ENCODE measurements at places on chromosomes 3 and 15. TPM values are rescaled to one million over a fixed set of nuclear protein-coding genes. Genes with fewer than 3 reads are reported as not detected.

DNA sequence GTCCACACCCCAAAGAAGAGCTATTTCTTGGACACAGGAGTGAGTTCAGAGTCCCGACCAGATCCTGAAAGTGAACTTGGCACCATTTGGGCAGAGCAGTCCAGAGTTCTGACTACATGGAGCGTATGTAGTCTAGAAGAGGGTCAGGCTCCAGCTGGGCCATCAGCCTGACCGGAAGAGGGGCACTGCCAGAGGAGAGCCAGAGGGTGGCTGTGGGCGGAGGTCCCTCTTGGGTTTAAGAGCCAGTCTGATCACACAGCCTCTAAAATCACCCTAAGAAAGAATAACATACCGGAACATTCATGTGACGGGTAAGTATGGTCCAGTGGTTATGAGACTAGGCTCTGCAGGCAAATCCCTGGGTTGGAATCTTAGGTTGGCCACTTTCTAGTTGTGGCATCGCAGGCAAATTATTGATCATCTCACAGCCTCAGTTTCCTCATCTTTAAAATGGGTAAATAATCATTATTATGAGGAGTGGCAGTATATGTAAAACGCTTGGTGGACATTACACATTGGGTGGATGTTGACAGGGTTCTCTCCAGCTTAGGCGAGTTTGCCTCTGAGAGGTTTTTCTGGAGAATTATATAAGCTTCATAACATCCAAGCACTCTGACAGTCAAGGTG is 2.1 kb upstream of the RAP2B start:
- no peak for DNase-seq

- no peak for DNase-seq
Observed at GRCh38 chr3:106302451-106303221, 433.8 kb upstream of the CBLB start.

DNA sequence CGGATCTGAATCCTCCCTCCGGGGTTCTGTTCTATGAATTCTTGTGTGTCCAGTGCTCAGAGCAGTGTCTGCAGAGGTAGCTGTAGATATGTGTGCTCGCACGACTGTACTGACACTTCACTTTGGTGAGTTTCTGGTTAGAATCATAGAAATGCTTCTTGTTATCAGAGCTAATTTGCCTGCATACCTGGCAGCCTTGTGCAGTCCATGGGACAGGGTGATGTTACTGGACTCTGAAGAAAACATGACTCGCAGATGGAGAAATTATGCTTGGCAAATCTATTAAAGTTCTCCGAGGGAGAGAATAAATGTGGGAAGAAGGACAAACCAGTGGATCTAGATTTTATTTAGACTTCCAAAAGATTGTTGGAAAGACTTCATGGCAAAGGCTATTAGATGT is 12.2 kb downstream of the CGNL1 start:
- DNase-seq, result no peak

DNA sequence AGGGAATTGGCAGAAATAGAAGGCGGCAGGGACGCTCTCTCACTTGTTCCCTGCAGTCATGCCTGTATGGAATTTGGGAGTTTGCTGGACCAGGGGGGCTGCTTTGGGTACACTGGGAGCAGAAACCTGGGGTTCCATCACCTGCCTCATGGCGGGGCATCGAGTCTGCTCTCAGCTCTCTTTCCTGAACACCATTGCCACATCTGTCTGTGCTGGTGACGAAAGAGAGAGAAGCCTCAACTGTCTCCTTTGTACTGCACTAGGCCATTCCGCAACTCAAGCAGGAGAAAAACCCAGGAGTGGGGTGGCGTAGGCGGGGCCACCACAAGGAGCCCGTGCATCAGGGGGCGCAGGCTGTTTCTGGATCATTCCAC is 14.0 kb downstream of the TMEM158 start:
- DNase-seq, result no peak

ITIH1 gene
- 1.2 TPM for total RNA-seq

NTRK3 gene
- 24.1 TPM for total RNA-seq

- peak; percentile 55 for DNase-seq
Observed at GRCh38 chr15:44713006-44713966, 2.0 kb downstream of the B2M start.

DNA sequence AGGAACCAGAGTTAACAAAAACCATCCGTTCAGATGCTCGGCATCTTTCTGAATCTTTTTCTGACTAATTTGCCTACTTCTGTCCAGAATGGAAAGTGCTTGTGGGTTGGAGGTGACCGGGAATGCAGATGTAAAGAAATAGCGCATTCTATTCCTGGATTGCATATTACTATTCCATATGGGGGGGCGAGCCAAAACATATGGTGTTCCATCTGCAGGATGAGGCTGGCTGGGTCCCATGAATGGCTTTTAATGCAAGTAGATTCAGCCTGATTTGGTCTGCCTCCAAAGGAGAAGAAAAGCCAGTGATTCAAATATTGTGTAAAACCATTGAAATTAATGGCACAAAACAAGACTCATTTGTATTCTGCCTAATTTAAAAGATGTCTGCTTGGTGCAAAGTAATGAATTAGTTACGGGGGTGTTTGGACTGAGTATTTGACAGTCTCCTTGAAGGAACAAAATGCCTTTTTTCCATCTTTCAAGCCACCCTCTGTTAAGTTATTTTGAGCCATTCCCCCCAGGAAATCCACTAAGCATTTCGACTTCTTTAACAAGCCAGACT is 99.0 kb downstream of the ST8SIA2 start:
- no peak for DNase-seq

DNA sequence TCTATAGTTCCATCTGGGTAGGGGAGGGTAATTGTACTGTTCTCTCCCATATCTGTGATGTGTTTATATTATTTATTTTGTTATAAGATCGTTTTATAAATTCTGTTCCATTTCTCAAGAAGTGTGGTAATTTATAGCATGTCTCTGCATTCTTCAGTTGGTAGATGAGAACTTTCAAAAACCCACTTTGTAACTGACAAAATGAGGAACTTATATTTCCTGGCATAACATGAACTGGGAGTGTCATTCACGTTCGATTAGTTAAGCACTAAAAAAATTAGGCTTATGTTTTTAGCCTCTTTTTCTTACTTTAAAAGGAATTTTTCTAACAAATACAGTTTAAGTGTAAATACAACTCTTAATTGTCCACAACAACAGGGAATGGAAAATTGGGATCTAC is 230.8 kb downstream of the CGGBP1 start:
- no peak for DNase-seq

DNA sequence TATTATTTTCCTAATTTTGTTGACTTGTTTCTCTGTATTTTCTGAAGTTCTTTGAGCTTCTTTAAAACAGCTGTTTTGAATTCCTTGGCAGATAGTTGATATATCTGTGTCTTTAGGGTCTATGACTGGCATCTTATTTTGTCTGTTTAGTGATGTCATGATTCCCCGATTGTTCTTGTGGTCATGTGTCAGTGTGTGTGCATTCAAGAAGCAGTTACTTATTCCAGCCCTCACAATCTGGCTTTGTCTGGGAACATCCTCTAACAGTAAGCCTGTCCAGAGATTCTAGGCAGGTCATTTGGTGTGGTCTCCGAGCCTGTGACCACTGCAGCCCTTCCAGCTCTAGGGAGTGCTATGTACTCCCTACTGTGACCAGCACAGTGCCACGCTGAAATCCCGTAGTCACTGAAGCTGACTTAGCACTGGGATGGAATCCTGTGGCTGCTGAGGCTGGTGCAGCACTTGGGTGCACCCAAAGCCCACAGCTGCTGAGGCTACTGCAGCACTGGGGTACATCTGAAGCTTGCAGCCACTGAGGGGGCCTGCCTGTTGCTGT is 6.7 kb downstream of the LNP1 start:
- no peak for DNase-seq

DNA sequence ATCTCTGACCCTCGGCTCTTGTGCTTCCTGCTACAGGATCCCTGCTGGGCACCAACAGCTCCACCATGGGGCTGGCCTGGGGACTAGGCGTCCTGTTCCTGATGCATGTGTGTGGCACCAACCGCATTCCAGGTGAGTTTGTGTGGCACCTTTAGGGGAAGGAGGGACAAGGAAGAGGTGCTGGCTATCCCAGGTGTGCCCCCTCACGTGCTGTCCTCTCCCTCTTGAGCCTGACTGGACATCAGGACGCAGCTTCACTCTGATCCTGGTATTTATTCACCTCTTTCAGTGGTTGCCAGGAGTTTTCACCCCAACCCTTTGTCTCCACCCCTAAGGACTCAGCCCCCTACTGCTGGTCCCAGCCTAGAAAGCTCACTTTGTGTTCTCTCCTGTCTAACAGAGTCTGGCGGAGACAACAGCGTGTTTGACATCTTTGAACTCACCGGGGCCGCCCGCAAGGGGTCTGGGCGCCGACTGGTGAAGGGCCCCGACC is 960 bp downstream of the THBS1 start:
- peak; percentile 55 for DNase-seq

SLC28A2 gene
- total RNA-seq, result not detected

GRCh38 chr3:194938845-194939531 is 253.3 kb downstream of the FAM43A start:
- DNase-seq, result peak; percentile 94

- no peak for DNase-seq
Observed at GRCh38 chr15:49040151-49040550, 6.1 kb downstream of the SECISBP2L start.

FETUB gene
- total RNA-seq, result 1.2 TPM

- DNase-seq, result no peak
Observed at GRCh38 chr3:193873426-193874201, 262.3 kb upstream of the HES1 start.

DNA sequence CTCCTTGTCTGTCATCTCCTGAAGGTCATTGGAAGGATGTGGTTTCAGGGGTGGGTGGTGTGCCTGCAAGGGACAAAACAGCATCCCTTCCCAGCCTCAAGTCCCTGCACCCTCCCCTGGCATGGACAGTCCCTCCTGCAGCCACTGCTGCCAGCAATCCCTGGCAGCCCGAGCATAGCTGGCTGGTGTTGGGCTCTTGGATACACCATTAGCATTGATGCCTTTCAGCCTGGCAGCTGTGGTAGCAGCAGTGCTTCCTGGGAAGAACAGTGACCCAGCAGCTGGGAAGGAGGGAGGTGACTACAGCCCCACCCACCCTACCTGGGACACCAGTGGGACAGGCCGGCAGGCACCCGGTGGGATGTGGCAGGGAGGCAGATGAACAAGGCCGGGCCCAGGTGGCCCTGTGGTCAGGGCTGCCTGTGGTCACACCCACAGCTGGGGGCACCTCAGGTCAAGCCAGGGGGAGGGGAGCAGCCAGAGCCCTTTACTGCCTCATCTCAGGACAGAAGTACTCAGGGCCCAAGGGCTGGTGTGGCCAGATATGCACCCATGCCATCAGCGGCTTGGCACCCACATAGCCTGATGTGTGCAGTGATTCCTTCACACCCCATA is 32.9 kb upstream of the TMEM115 start:
- no peak for DNase-seq

DNA sequence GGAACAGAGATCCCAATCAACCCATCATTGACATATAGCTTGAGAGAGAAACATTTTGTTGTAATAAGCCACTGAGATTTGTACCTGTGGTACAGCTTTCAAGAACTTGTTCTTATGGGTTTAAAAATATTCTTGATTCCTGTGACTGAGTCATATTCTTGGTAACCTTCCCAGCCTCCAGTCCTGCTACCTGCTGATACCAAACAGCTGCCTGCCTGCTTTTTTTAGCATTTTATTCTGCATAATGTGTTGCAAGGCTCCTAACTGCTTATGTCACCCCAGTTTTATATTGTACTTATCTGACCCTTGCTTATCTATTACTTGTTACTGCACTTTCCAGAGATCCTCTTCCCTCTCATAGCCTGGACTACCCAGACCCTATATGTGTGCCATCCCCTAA is 349.3 kb upstream of the SOX2 start:
- DNase-seq, result no peak

DNA sequence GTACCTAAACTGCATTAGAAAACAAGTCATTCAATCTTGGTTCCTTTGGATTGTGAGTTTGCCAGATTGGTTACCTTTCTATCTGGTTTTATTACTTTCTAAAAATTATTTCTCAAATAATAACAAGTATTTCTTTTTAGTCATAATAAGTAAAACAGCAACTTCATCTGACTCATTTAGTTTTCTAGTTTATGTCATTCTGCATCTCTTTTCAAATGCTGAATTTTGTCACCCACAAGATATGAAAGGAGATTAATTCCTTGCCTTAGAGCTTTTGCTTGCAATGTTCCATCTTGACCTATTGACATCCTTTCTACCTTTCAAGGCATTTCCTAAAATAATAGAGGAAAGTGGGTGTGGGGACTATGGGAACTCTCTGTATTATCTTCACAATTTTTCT is 253.6 kb upstream of the PEX5L start:
- DNase-seq, result no peak

- peak; percentile 89 for DNase-seq
Observed at GRCh38 chr3:146250449-146251382, at the start of gene PLSCR4. Gene PLSCR4, minus strand, starts transcription at chr3:146251105. Its CDS starts 29,034 bp downstream, at chr3:146222071.

ZIC4 gene
- total RNA-seq, result 3.1 TPM

GRCh38 chr15:99721104-99721778 is 12.0 kb downstream of the LYSMD4 start:
- DNase-seq, result no peak

GRCh38 chr3:120858521-120858920 is 49.5 kb upstream of the STXBP5L start:
- no peak for DNase-seq

GRCh38 chr3:106371971-106372805 is 503.4 kb upstream of the CBLB start:
- peak; percentile 80 for DNase-seq

FGF7 gene
- total RNA-seq, result 32.7 TPM

CDHR4 gene
- not detected for total RNA-seq

SI gene
- total RNA-seq, result 0.24 TPM

DNA sequence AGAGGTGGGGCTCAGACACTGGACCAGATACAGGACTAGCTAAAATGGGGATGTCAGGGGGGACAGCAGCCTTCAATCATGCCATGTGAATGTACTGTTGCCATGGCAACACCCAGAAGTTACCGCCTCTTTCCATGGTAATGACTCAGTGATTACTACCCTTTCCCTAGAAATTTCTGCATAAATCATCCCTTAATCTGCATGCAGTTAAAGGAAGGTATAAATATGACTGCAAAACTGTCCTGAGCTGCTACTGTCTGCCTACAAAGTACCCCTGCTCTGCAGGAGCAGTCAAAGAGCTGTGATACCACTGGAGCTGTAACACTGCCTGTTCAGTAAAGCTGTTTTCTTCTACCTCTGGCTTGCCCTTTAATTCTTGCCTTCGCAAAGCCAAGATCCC is 168.2 kb downstream of the PEAK1 start:
- DNase-seq, result no peak

CORO2B gene
- 0.72 TPM for total RNA-seq

CADM2 gene
- total RNA-seq, result 3.4 TPM
